Mesenteric fat pad (tissue), 1 donor: ENCODE measurements at places on chromosomes 5 and 9. TPM values are rescaled to one million over a fixed set of nuclear protein-coding genes. Genes with fewer than 3 reads are reported as not detected.

Gene IL5
- not detected for total RNA-seq

Gene PCDHGA10
- 4.2 TPM for total RNA-seq

Gene ACER2
- 20.5 TPM for total RNA-seq

- DNase-seq = no peak
Measured at GRCh38 chr5:81829242-81829641, 78.3 kb upstream of the SSBP2 start.

DNA sequence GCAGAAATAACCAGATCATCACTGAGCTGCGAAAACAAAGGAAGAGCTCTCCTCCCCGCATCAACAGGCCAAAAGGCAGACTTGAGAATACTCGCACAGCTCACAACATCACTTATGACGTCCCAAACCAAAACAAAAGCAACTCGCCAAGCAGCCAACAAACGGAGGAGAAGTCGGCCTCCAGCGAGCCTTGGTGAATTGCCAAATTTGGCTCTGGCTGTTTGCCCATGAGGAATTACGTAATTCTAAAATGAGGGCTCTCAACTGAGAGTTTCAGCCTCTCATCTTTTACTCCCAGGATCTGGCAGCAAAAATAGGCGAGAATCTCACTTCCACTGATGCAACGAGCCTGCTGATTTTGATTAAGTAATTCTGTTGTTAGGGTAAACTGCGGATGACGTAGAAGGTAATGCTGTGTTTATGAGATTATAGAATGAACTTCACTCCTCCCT lies 51.7 kb upstream of the SEMA6A start:
- DNase-seq = no peak

GRCh38 chr9:91199739-91200497 lies 161.8 kb downstream of the AUH start:
- no peak for DNase-seq

DNA sequence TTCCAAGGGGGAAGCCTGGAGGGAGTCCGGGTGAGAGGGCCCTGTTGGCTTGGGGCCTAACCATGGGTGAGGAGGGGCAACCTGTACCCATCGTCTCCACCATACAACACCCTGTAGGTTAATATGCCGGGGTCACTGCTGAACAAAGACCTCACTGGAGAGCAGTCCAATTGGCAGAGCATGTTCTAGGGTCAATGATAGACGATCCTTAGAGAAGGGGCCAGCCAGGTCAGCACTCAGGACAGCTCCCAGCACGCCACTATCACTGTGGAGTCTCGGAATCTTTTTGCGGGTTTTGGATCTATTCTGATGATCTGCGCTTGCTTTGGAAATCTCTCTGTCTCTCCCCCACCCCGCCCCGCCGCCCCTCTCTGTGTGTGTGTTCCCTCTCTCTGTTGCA lies 218.4 kb upstream of the MVB12B start:
- DNase-seq = no peak

GRCh38 chr9:111870774-111871498 lies 25.7 kb upstream of the UGCG start:
- no peak for DNase-seq
